ENCODE measurements at places on chromosomes 11 and 22.

DNA sequence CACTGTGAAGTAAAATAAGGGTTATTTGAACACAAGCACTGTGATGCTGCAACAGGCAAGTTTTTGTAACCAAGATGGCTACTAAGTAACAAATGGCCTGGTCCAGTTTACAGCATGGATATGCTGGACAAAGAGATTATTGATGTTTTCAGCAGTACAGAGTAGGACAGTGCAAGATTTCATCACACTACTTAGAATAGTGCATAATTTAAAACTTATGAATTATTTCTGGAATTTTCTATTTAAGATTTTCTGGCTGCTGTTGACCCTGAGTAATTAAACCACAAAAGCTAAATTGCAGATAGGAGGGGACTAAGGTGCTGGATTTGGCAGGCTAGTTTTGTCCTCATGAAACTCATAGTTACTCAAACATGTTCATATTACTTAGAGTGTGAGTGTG is 33.1 kb downstream of the CEP295 start:
- no peak for DNase-seq

- DNase-seq = no peak
Observed at GRCh38 chr11:19355601-19356000, 114.9 kb upstream of the E2F8 start.

GRCh38 chr11:13603661-13604060 is 64.8 kb upstream of the FAR1 start:
- DNase-seq = no peak

- DNase-seq = no peak
Observed at GRCh38 chr22:23686416-23687024, 4.3 kb upstream of the RGL4 start.

DNA sequence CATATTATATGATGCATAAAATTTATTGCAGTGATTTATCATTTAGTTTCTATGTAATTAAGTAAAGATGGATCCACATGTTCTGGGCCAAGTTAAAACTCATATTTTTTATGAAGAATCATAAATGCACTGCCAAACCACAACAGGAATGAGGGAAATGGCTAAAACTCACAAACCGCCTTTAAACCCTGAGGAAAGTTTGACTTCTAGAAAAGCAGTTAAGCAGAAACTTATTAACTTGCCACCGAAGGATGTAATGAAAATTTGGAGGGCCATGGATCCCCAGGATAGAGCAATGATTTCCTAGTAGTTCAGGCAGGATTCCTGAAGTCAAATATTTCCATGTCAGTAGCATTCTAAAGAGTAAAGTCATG is 218.3 kb upstream of the CTSC start:
- no peak for DNase-seq

All from GM23338 (cell line).